HFFc6 (cell line): ENCODE measurements at places on chromosomes 16 and 17. TPM values are rescaled to one million over a fixed set of nuclear protein-coding genes. Genes with fewer than 3 reads are reported as not detected.
A peak's percentile ranks its signal among the peaks of the same experiment; 100 is the strongest.

DNA sequence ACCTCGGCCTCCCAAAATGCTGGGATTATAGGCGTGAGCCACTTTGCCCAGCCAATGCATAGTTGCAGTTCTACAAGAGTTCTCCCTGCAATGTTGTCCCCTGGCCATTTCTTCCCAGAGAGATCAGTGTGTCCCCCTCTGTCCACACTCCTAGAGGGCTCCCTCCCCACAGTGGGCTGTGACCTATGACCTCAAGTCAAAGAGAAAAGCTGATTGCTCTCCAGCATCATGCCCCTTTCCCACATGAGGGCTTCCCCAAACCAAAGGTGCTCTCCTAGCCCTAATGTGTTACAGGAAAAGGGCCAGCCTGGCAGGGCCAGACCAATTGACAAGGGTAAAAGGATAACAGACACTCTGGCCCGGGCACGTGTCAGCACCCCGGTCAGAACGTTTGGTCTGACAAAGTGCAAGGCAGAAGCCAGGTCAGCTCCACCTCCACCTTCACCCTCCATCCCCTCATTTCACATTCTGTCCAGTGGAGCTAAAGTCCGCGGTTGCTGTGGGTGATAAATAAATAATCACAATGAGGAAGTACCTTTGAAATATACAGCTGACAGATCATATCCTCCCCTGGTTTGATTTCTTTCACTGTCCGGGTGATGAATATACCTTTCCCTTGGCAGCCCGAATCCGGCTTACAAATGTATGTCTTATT, 17.8 kb downstream of the TTLL6 start:
- peaks cover 11% of the 10 kb centered on the region for H3K27me3 ChIP-seq
- no peak for DNase-seq
- no peak overlapping the region for H3K27ac ChIP-seq

GRCh38 chr17:28897769-28898526, 415 bp upstream of the FLOT2 start:
- no peaks in the 10 kb centered on the region for H3K36me3 ChIP-seq
- no peak for DNase-seq
- H3K27ac ChIP-seq, result peak overlapping the region; percentile 75
- H3K4me3 ChIP-seq, result peak overlapping the region; percentile 88
- peaks cover 37% of the 10 kb centered on the region for H3K4me1 ChIP-seq

OR1A1 gene
- not detected in 3 replicates for total RNA-seq

TP53TG3B gene
- not detected in 3 replicates for total RNA-seq

KRT25 gene
- total RNA-seq, result not detected in 3 replicates

DNA sequence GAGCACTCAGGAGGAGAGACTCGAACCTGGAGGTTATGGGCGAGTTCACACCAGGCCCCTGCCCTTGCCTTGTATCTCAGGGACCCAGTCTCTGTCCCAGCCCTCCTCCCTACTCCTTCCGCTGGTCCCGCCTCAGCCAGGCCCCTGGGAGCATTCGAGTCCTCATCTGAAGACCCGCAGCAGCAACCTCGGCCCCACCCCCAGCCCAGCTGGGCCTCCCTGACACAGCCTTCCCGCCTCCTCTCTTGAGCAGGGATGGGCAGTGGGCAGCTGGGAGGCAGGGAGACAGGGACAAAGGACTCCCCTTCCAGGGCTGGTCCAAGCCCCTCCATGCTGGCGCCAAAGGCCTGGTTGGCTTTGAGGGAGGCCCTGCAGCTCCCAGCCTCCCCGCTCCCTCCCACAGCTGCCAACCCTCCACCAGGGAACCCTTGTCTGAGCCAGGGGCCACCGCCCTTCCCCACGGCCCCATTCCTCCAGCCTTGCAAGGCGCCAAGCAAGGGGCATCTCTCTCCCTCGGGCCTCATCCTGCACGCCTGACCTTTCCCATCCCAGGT, 15.4 kb upstream of the ZC3H18 start:
- DNase-seq, result no peak
- no peak overlapping the region for H3K27ac ChIP-seq
- no peaks in the 10 kb centered on the region for H3K36me3 ChIP-seq
- H3K4me3 ChIP-seq, result no peak overlapping the region
- H3K27me3 ChIP-seq, result peaks cover 58% of the 10 kb centered on the region
- no peaks in the 10 kb centered on the region for H3K4me1 ChIP-seq

GRCh38 chr17:79947351-79948031, 88.2 kb downstream of the TBC1D16 start:
- H3K27me3 ChIP-seq, result no peaks in the 10 kb centered on the region; the same call in 1 of the 2 replicates
- DNase-seq, result no peak
- no peak overlapping the region for H3K27ac ChIP-seq
- no peaks in the 10 kb centered on the region for H3K4me1 ChIP-seq
- peaks cover 14% of the 10 kb centered on the region for H3K36me3 ChIP-seq

RHBDF2 gene
- total RNA-seq, result 7.1 to 14.6 TPM (median 11.6 TPM) in 3 replicates

- peak overlapping the region; percentile 93 for H3K27ac ChIP-seq
- DNase-seq, result no peak
- no peaks in the 10 kb centered on the region; the same call in none of the 2 replicates for H3K27me3 ChIP-seq
- H3K4me1 ChIP-seq, result peaks cover 61% of the 10 kb centered on the region
- peak overlapping the region; percentile 69 for H3K4me3 ChIP-seq
- H3K36me3 ChIP-seq, result peaks cover 60% of the 10 kb centered on the region
These were observed 200.5 kb upstream of the CHMP6 start for GRCh38 chr17:80790981-80791742.

CD300LG gene
- total RNA-seq, result not detected in 2 replicates

DNA sequence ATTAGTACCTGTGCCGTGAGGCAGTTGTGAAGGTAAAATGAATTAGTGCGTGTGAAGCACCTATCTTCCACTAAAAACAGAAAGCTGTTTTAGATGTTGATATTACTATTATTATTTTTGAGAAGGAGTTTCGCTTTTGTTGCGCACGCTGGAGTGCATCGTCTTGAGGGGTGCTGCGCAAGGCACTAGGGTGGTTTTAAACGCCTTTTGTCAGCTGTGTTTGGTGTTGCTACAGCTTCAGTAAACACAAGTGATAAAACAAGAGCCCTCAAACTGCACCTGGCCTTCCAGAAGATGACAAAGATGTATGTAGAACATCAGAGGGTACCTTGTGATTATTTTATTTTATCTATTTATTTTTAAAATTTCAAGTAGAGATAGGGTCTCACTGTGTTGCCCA, 38.2 kb downstream of the PLCG2 start:
- no peaks in the 10 kb centered on the region for H3K4me1 ChIP-seq
- peaks cover 13% of the 10 kb centered on the region for H3K27me3 ChIP-seq
- no peak overlapping the region for H3K4me3 ChIP-seq
- no peak overlapping the region for H3K27ac ChIP-seq
- no peaks in the 10 kb centered on the region for H3K36me3 ChIP-seq
- DNase-seq, result no peak

DNA sequence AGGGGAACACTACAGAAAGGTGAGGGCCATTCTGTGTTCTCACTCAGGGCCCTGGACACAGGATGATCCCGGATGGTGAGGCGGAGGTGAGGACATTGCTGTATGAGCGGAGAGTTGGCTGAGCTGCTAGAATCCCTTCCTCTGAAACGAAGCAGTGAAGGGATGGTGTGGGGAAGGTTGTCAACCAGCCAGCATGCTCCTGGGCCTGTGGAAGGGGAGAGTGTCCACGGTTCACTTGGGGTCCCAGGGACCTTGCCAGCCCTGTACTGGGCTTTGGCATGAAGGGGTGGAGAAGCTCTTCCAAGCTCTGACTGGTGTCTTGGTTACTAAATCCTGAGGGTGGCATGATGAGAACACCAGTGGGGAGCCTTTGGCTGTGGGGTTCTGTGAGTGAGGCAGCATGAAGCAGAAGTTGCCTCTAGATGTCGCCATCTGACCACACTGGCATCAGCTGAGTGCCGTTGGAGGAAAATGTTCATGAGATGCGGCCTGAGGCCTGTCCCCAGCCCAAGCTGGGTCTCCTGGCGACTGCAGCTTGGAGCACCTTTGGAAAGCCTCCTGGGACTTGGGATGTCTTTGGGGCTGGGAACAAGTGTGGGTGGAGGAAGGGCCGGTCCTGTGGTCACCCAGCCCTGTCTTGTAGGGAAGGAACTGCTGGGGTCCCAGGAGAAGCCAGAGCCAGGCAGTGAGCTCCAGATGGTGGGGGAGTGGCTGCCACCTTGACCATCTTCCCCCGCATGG, 14.8 kb downstream of the PDP2 start:
- H3K27ac ChIP-seq, result no peak overlapping the region; the same call in 1 of the 2 replicates
- DNase-seq, result peak; percentile 71
- H3K4me3 ChIP-seq, result no peak overlapping the region
- peaks cover 48% of the 10 kb centered on the region for H3K4me1 ChIP-seq
- H3K36me3 ChIP-seq, result no peaks in the 10 kb centered on the region

DNA sequence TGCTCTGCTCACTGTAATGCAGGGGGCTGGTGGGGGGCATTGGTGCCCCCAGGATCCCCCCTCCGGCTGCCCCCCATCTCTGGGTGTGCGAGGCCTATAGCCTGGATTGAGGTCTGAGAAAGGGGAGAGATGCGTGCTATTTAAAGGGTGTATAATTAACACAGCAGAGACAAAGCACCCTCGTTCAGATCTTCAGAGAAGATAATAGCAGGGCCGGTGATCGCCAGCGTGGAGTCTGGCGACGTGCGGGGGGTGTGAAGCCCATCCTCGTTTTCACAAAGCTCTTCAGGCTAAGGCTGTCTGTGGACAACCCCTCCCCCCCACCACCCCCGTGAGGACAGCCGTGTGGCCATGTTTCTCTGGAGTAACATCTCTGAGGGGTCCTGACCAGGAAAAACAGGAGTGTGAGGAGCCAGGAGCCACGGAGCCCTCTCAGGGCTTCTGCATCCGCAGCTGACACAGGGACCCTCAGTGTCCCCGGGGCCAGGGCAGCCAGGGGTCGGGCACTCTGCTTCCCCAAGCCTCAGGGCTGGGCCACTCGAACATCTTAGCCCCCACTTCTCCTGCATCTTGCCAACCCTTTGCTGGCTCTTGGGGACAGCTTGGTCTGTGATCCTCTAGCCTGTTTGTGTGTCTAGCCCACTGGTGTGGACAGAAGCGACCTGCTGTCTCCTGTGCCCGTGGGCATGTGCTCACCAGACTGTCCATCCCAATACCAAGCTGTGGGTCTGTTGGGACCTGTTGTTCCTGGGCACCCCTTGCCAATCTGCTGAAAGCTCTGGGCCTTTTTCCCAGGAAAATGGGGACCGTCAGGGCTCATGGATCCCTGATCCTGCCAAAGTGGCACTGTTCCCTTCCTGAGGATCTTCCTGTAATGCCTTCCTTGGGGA, 58.9 kb downstream of the BAIAP2 start:
- peaks cover 42% of the 10 kb centered on the region for H3K4me1 ChIP-seq
- DNase-seq, result no peak
- peaks cover 3% of the 10 kb centered on the region; the same call in 1 of the 2 replicates for H3K27me3 ChIP-seq
- peak overlapping the region; percentile 71 for H3K4me3 ChIP-seq
- no peaks in the 10 kb centered on the region for H3K36me3 ChIP-seq
- H3K27ac ChIP-seq, result peak overlapping the region; percentile 98

DNA sequence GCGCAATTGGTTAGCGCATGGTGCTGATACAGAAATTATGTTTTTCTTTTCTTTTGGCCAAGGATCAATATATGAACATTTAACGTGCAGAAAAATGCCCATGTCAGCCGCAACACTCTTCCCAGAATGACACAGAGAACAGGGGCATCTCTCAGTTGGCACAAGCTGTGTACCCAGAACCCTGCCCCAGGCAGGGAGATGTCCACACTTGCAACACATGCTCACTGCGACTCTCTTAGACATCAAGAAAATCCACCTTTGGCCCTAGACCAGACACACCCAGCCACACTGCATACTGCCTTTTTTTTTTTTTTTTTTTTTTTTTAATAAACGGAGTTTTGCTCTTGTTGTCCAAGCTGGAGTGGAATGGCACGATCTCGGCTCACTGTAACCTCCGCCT, 17.0 kb downstream of the PITPNA start:
- H3K36me3 ChIP-seq, result peaks cover 10% of the 10 kb centered on the region
- DNase-seq, result no peak
- no peak overlapping the region for H3K4me3 ChIP-seq
- no peak overlapping the region for H3K27ac ChIP-seq
- peaks cover 6% of the 10 kb centered on the region; the same call in 1 of the 2 replicates for H3K4me1 ChIP-seq

GRCh38 chr17:73157521-73157890, 7.3 kb upstream of the SSTR2 start:
- H3K27me3 ChIP-seq, result peaks cover 14% of the 10 kb centered on the region
- no peak for DNase-seq
- H3K4me1 ChIP-seq, result peaks cover 13% of the 10 kb centered on the region
- no peak overlapping the region for H3K27ac ChIP-seq
- H3K4me3 ChIP-seq, result no peak overlapping the region
- H3K36me3 ChIP-seq, result no peaks in the 10 kb centered on the region

DNA sequence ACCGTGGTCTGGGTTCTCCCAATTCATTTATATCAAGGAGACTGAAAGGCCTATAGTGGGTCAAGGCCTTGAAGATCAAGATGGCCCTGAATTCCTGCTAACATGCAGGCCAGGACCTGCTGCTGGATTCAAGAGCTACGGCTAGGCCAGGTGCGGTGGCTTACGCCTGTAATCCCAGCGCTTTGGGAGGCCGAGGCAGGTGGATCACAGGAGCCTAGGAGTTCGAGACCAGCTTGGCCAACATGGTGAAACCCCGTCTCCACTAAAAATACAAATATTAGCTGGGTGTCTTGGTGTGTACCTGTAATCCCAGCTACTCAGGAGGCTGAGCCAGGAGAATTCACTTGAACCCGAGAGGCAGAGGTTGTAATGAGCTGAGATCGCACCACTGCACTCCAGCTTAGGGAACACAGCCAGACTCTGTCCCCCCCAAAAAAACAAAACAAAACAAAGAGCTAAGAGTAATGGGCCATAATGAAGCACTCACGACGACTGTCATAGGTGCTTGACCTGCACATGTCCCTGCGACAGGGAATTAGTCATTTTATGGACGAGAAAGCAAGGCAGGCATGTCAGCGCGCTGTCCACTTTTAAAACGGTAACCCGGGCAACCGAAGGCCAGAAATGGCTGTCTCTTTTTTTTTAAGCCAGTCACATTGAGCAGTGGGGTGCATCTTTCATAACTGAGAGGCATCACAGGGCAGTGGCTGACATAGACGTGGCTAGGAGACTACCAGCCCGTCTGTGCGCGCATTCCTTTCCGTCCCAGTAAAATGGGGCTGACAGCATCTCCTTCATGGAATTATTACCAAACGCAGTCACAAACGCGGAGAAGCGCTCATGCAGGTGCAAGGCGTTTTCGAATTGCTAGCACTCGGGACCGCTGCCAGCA, 1.0 kb upstream of the FBRS start:
- peaks cover 47% of the 10 kb centered on the region for H3K4me1 ChIP-seq
- peaks cover 28% of the 10 kb centered on the region for H3K36me3 ChIP-seq
- peak overlapping the region; percentile 96 for H3K27ac ChIP-seq
- no peak for DNase-seq
- peaks cover 2% of the 10 kb centered on the region; the same call in 1 of the 2 replicates for H3K27me3 ChIP-seq
- peak overlapping the region; percentile 87 for H3K4me3 ChIP-seq

GRCh38 chr17:3647769-3648555, 11.4 kb downstream of the CTNS start:
- H3K4me1 ChIP-seq, result peaks cover 13% of the 10 kb centered on the region
- H3K36me3 ChIP-seq, result peaks cover 4% of the 10 kb centered on the region; the same call in 1 of the 2 replicates
- no peak overlapping the region for H3K4me3 ChIP-seq
- peak; percentile 63 for DNase-seq
- H3K27me3 ChIP-seq, result no peaks in the 10 kb centered on the region; the same call in none of the 2 replicates
